Cortex of kidney (tissue), 1 donor: ENCODE measurements at places on chromosomes 13 and 19.

- no peak for DNase-seq
These were observed 509 bp downstream of the TPP2 start for GRCh38 chr13:102597029-102597961.

DNA sequence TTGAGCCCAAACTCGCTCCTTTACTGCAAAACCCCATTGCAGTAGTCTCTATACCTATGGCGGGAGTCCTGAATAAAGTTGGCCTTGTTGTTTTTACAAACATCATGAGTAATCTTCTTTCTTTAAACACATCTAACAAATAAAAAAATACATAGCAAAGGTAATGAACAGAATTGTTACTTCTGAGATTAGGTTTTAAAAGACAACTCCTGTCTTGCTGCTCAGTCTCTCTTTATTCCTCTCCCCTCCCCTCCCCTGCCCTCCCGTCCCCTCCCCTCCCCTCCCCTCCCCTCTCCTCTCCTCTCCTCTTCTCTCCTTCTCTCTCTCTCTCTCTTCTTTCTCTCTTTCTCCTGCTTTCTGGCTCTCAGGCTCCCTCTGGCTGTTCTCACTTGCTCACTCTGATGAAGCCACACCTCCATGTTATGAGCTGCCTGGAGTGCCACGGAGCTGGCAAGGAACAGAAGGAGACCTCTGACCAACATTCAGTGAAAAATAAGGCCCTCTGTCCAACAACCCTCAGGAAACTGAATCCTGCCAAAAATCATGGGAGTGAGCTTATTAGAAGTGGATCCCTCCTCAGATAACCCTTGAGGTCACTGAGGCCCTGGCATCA is 300.7 kb upstream of the MIR17HG start:
- DNase-seq, result no peak

DNA sequence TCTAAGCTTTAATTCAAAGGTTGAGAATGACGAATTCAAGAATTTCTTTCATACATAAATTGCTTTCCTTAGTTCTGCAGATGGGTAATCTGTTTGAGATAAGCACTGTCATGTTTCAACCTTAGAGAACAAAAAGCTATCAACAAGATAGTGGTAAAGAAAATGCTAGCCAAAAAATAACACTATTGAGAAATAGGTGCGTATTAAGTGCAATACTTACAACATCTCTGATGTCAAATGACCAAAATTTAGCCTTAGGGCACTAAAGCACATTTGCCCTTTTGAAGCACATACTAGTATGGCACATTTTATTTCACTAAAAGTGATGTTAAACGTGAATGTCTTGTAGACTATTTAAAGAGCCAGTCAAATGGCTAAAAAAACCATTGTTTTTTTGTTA is 4.9 kb downstream of the KBTBD6 start:
- DNase-seq, result no peak

- no peak for DNase-seq
These were observed 12.4 kb upstream of the SULT2B1 start for GRCh38 chr19:48539503-48540096.

DNA sequence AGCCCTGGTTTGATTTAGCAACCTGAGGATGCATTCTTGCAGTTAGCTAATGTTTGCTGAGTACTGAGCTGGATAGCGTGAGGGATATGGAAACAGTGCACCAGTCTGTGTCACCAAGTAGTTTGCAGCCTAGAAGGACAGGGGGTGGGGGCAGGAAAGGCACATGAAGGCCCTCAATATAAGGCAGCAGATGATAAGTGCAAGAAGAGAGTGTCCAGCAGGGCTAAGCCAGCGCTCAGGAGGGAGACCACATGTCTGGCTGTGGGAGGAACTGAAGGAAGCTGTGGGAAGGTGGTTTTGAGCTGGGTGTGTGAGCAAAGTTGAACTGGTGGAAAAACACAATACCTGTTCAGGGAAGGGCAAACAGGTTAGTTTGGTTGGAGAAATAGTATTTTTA is 1.7 kb downstream of the CXCL17 start:
- DNase-seq, result no peak

- DNase-seq, result no peak
These were observed 1.1 kb downstream of the ZNF850 start for GRCh38 chr19:36771261-36772231.

DNA sequence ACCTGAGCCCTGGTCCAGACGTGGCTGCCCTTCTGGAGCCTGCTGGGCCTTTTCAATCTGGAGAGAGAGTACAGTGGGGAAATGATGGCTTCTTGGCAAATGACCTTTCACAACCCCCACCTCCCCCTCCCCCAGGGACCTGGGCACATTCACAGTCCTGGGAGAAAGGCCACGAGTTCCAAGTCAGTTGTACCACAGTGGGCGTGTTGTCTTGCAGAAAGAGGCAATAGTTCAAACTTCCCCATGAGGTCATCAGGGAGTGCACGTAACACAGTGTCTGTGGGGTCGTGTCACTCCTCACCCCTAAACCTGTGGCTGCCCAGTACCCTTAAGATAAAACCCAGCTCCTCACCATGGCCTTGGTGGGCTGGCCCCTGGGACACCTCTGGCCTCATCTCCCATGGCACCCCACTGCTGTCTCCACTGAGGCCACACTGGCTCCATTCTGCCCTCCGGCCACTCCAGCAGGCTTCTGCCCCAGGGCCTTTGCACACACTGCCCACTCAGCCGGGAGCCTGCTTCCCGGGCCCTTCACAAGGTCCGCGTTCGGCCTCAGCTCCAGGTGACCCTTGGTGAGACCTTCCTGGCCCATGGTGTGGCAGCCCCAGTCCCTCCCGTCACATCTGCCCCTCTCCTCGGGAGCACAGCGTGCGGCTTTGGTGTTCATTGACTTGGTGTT is 13.3 kb downstream of the PLIN4 start:
- DNase-seq, result no peak

- no peak for DNase-seq
These were observed 5.0 kb downstream of the EPHX3 start for GRCh38 chr19:15227261-15227660.
